ENCODE measurements at places on chromosomes 6 and 20. TPM values are rescaled to one million over a fixed set of nuclear protein-coding genes. Genes with fewer than 3 reads are reported as not detected.

DNA sequence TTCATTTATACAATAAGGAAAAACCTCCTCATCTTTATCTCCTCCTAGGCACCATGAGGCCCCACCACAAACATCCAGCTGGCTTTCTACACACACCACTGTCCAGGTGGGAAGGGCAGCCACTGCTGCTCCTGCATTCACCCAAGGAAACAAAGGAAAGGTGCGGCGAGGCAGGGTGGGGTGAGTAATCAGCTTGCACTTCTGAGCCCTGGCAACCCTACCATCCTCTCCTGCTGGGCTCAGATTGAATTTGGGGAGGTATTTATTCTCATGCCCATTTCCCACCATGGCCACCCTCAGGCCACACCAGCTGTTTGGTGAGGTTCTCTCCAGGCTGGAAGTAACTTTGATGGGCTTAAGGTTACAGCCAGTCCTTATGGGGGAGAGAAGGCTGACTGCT is 31.2 kb upstream of the SPDEF start:
- no peak for DNase-seq

- no peak for DNase-seq
Observed at GRCh38 chr6:125597411-125598253, 151.8 kb upstream of the HEY2 start.

DNA sequence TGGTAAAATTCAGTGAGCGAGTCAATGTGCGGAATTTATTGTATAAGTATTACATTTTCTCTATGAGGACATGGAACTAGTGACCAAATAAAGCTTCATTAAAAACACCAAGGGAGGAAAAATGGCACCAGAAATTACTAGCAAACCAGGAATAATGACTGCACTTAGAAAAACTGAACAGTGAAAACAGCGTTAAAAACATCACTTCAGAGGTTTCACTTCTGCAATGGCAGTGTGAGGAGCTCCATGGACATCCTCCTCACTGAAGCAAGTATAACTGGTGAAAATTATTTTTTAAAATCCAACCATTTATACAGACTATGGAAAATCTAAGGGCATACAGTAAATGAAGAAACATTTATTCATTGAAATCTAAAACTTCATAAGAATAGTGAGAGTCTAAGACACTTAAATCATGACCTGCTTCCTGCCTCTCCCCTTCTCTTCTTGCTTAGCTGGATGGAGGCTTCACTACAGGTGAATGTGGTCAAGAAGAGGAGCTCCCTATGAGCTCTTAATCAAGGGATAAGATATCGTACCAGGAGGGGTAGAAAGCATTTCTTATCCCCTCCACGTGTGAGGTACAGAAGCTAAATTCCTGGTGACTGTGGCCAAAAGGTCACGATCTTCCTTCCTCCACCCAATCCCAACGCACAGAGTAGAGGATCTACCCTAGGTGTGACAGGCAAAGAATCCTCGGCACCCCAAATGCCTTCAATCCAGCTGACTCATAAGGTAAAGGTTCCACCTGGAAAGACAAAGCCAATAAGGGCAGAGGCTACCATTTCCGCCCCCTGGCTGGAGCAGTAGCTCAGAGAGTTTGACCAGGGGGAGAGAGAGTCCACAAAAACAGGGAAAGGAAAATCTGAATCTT is 12.3 kb upstream of the ASF1A start:
- no peak for DNase-seq

Gene LIME1
- polyA plus RNA-seq, result 124 TPM

Gene PAX1
- polyA plus RNA-seq, result not detected

DNA sequence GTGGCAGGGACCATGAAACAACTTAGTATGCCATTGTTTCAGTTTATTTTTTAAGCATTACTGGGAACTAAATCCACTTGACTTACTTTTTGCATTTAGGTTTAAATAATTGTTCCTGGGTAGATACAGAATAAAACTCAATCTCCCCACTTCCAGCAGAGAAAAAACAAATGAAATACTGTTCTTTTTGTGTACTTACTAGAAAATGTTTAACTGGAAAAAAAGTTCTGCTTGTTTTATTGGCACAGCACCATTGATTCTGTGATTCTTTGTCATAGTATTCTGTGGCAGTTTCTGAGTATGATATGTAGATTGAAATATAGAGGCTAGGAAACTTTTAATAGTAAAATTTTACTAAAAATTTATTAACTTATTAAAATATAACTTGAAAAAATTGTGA is 10.2 kb downstream of the ASXL1 start:
- DNase-seq, result no peak

GRCh38 chr6:143253586-143253985 is 192.9 kb downstream of the AIG1 start:
- no peak for DNase-seq

Gene ERVFRD-1
- polyA plus RNA-seq, result 0.11 TPM

DNA sequence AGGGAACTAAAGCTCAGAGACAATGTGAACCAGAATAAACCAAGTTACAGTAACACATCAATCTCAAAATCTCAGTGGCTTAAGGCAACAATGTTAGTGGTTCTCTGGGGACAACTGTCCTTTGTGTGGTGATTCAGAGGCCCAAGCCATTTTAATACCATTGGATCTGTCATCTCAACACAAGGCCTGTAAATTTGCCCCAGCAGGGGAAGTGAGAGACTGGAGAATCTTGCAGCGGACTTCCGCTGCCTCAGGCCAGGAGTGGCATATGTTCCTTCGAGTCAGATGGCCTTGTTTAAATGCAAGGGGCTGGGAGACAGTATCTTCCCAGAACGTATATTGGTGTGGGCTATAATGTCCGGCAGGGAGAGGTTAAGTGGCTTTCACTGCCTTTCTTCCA is 126.0 kb downstream of the CD83 start:
- DNase-seq, result no peak

Gene GLP1R
- not detected for polyA plus RNA-seq

- no peak for DNase-seq
Observed at GRCh38 chr6:148811459-148811858, 64.6 kb downstream of the UST start.

DNA sequence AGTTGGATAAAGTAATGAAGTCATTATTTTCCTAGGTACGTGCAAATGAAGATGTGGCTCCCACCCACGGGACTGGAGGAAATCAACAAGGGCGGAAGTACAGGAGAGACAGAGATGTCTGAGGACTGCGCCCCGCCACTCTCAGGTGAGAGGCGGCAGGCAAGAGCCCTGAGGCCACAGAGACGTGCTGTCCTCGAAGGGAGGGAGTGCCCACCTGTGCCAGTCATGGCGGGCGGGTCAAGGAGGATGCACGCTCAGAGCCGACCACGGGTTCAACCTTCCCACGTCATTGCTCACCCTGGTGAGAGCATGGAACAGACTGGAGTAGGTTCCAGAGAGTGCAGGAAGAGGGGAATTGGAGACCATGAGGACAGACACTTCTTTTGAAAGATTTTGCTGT is 12.7 kb downstream of the CST8 start:
- DNase-seq, result no peak

Gene SLPI
- not detected for polyA plus RNA-seq

DNA sequence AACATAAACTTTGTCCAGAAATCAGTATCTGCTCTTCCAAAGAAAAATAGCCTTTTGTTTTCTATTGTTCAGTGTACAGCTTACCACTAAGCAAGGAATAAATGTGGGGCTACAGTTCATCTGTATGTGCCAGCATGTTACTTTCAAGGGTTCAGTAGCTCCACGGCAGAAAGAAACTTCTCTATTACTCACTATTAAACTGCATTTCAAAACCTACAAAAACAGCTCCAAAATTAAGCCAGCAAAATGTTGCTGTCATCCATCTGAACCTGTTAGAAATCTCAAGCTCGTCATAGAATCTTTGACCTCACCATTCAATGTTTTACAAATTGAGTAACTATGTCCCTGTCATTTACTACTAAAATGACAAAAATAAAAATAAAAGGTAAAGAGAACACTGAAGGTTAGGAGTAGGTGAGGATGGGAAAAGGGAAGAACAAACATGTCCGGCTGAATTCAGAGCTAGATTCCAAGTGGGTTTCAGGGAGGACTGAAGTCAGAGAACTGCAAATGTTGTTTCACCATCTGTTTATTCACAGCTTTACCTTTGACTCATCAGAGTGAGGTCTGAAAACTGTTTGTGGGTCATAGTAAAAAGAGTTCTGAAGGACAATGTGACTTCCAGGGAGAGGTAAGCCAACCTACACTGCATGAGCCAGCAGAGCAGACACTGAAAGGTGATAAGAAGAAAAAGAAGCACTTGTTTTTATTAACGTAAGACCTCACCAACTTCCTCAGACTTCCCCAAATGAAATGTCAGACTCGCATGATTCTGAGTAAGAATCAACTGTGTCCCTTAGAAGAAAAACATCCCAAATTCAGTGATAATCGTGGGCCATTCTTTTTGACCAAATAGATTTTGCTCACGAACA is 62.0 kb downstream of the ATXN1 start:
- DNase-seq, result no peak

Gene SEL1L2
- polyA plus RNA-seq, result not detected

DNA sequence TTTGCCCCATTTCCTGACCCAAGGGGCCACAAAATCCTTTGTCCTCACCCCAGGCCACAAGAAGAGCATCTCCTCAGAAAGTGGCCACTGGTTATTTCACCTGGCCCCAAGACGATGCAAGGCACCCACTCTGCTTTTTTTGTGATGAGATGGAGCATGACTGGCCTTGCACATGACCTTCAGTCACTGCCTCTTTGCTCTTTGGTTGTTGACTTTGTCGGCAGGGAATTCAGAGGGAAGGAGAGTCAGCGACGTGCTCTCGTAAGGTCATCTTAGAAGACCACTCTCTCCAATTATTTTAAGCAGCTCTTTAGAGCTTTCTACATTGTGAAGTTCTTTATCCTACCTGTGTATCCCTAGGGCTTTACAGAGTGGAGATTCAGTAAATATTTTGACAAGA is 306.7 kb downstream of the PLCB1 start:
- DNase-seq, result no peak

GRCh38 chr6:89297695-89298351 is 17.3 kb downstream of the GABRR2 start:
- DNase-seq, result peak; percentile 80

Gene SNRPB2
- polyA plus RNA-seq, result 185 TPM

DNA sequence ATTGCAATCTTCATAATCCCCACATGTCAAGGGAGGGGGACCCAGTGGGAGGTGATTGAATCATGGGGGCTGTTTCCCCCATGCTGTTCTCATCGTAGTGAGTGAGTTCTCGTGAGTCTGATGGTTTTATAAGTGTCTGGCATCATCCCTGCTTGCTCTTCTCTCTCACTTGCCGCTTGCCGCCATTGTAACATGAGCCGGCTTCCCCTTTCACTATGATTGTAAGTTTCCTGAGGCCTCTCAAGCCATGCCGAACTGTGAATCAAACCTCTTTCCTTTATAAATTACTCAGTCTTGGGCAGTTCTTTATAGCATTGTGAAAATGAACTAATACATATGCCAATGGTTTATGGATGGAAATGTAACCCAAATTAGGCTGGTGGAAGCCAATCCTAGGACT is 109.4 kb upstream of the AKAP12 start:
- no peak for DNase-seq

Gene TMEM63B
- polyA plus RNA-seq, result 4.3 TPM

GRCh38 chr20:53444401-53445149 is 149.1 kb downstream of the ZNF217 start:
- DNase-seq, result no peak

DNA sequence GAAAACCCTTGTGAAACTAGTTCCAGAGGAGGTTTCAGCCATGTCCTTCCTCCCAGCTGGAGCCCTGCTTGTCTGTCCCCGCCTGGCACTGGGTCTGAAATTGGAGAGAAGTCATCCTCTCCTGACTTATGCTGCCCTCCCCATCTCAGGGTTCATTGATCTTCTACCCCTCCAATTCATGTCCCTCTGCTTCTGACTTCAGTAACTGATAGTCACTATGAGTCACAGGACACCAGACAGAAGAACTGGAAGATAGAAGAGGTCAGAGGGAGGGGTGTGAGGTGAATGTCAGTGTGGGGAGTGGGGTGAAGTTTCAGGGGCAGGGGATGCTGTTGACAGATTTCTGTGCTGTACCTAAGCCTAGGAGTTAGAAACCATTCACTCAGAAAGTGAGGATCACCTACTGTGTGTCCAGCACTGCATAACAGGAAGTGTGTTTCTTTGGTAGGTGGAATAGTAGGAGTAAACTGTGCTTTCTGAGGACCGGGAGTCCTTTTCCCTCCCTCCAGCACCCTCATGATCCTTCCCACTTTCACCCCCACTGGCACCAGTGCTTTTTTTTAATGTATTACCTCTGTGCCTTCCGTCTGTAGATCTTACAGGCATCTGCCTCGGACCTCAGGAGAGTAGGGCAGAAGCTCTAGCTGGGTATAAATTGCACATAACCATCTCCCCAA is 627 bp upstream of the RPP21 start:
- no peak for DNase-seq

DNA sequence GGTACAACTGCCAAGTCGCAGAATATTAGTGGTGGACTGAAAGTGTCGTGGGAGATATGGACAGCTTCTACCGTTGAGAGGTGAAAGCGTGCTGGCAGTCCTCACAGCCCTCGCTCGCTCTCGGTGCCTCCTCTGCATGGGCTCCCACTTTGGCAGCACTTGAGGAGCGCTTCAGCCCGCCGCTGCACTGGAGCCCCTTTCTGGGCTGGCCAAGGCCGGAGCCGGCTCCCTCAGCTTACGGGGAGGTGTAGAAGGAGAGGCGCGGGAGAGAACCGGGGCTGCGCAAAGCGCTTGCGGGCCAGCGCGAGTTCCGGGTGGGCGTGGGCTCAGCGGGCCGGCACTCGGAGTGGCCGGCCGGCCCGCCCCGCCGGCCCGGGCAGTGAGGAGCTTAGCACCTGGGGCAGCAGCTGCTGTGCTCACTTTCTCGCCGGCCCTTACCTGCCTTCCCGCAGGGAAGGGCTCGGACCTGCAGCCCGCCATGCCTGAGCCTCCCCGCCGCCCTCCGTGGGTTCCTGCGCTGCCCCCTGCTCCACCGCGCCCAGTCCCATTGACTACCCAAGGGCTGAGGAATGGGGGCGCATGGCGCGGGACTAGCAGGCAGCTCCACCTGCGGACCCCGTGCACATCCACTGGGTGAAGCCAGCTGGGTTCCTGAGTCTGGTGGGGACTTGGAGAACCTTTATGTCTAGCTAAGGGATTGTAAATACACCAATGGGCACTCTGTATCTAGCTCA is 47.2 kb upstream of the MBOAT1 start:
- no peak for DNase-seq

Gene FAM209B
- polyA plus RNA-seq, result 0.20 TPM

Gene CNBD2
- polyA plus RNA-seq, result 3.8 TPM

GRCh38 chr20:60787276-60787675 is 464.8 kb upstream of the CDH4 start:
- DNase-seq, result no peak

- no peak for DNase-seq
Observed at GRCh38 chr6:33429750-33430052, 9.8 kb downstream of the SYNGAP1 start.

- DNase-seq, result no peak
Observed at GRCh38 chr6:25498505-25498904, 153.5 kb upstream of the SCGN start.

DNA sequence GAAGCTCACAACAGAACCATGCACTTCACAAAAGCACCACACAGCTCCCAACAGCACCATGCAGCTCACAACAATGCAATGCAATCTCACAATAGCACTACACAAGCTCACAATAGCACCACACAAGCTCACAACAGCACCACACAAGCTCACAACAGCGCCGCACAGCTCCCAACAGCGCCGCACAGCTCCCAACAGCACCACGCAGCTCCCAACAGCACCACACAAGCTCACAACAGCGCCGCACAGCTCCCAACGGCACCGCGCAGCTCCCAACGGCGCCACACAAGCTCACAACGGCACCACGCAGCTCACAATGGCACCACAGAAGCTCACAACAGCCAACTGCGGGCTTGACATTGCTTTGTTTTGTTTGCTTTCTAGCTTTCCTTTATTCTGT is 198.1 kb downstream of the DLL1 start:
- DNase-seq, result no peak

Gene DDR1
- 8.3 TPM for polyA plus RNA-seq

Gene NKAPL
- polyA plus RNA-seq, result 0.23 TPM

All from GM12878 (cell line).